ENCODE measurements at places on chromosomes 11 and 22.

DNA sequence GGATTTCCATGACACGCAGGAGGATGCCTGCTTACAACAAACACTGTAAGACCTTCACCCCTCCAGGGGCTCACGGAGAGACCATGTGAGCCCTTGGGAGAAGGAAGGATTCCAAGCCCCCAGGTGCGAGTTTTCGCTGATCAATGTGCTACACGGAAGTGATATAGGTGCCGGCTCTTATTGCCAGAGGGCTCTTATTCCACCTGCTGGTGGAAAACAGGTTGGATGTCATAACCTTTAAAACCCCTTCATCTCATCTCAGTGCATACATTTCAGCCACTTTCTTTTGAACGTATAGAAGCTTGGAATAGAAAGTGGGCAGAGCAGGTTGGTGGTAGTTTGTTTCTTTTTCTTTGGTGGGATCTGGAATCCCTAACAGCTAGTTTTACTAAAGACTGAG is 25.8 kb downstream of the LAYN start:
- DNase-seq = no peak

DNA sequence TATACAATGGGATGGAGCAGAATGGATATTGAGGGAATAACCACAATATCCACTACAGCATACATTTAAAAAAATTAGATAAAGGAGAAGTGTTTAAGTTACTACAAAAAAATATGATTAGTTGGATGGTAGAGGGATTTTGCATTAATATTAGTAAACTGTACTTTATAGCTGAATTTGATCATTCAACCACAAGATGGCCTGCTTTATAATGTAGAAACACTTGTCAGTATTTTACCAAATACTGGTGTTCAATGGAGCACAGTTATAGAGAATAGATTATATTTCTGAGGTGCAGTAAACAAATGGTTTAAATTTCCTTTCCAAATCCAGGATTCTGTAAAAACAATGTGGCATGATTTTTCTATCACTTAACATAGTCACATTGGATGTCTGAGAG is 818.8 kb upstream of the CHORDC1 start:
- no peak for DNase-seq

GRCh38 chr11:111819829-111820237 is 51.5 kb downstream of the ALG9 start:
- DNase-seq = no peak

GRCh38 chr11:97961431-97961830 is 1059.3 kb upstream of the CNTN5 start:
- DNase-seq = no peak

DNA sequence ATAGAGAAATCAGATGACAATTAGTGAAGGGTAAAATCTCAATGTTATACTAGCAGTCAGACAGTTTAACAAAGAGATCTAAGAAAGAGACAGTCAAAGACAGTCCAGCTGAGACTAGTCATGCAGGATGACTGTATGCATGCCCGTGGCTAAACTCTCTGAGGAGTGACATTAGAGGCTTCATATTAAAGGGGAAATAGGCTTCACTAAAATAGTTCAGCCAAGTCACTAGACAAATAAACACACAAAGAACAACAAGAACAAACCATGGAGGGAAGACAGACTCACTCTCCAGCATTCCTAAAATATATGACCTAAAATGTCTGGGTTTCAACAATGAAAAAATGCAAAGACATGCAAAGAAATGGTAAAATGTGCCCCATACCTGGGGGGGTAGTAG is 18.6 kb upstream of the APLNR start:
- no peak for DNase-seq

All from GM19239 (cell line).